H1 (cell line): ENCODE measurements at places on chromosomes 3 and 15. TPM values are rescaled to one million over a fixed set of nuclear protein-coding genes. Genes with fewer than 3 reads are reported as not detected.

- no peak overlapping the region for H3K27ac ChIP-seq
- no peak for DNase-seq
- H3K4me1 ChIP-seq = no peaks in the 10 kb centered on the region
- no peaks in the 10 kb centered on the region for H3K27me3 ChIP-seq
Observed at GRCh38 chr15:71180986-71181853, 65.9 kb downstream of the THSD4 start.

DNA sequence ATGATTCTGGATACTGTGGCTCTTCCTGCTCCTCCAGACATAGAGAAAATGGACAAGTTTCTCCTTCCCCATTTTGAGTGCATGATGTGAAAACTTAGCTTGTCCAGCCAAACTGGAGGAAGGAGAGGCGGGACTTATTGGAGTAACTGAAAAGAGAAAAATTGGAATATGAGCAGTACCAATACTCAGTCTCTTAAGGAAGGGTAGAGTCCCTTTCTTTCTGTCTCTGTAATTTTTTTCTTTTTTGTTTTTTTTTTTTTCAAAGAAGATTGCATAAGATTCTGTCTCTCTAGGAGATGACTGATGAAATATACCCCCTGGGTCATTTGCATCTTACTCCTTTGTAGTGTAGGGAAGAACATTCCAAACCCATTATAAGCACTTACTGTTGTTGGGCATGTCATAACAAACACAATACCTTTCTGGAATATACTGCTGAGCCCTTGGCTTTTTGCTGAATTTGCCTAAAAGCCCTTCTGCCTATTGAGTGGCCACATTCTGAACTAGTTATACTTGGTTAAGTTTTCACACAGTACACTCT is 498.1 kb upstream of the TPRG1 start:
- no peak for DNase-seq
- no peaks in the 10 kb centered on the region for H3K4me1 ChIP-seq
- H3K4me3 ChIP-seq = no peak overlapping the region
- no peak overlapping the region for H3K27ac ChIP-seq
- no peaks in the 10 kb centered on the region for H3K27me3 ChIP-seq
- no peaks in the 10 kb centered on the region; the same call in 1 of the 2 replicates for H3K36me3 ChIP-seq

DNA sequence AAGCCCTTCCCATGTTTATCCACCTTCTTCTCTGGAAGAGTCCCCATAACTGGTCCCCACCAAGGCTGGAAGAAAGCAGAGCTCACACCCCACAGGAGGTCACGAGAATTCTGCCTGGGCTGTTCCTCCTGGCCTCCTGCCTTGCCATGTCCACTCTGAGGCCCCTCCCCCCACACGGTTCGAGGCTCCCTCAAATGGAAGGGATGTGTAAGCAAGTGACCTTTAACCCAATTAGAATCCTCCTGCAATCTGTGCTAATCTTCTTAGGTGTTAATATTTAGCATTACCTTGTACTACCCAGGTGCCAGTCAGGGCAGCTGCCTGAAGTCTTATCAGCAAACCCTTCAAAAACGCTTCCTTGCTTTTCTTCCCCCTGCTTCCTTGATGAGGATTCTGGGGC is 32.4 kb upstream of the DYNC1LI1 start:
- no peak overlapping the region for H3K4me3 ChIP-seq
- H3K27ac ChIP-seq = no peak overlapping the region
- no peaks in the 10 kb centered on the region for H3K27me3 ChIP-seq
- DNase-seq = no peak
- no peaks in the 10 kb centered on the region for H3K36me3 ChIP-seq
- no peaks in the 10 kb centered on the region; the same call in none of the 2 replicates for H3K4me1 ChIP-seq

ZBBX gene
- total RNA-seq = 0.84 and 1.0 TPM in 2 replicates

NMB gene
- total RNA-seq = 9.3 and 12.4 TPM in 2 replicates

DNA sequence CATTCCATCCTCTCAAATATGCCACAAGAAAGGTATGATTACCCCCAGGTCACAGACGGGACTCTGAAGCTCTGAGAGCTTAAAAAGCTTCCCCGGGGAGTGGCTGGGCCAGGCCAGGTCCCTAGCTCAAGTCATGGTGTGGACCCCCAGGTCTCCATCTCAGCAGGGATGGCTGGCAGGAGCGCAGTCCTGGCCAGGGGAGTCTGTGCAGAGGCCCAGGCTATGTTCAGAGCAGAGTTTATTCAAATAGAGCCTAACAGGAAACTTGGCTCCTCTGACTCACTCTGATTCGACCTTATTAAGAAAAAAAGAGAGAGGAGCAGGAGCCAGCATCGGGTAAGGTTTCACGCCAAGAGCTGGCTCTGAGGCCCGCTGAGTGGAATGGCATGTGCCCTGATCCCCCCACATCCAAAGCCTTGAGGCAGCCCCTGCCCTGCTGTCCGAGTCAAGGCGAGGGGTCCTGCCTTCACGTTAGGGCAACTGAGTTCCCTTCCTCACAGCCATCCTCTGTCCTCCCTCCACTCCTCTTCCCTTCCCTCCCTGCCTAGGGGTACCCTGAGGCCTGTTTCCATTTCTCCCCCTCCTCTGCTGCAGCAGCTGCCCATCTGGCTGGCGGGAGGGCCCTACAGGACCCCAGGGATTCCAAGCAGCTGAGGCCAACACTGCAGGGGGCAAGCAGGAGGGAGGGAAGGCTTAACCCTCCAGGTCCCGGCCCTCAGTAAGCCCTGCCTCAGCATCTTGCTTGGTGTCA is 1.9 kb upstream of the LOXL1 start:
- H3K27ac ChIP-seq = no peak overlapping the region
- H3K4me1 ChIP-seq = peaks cover 41% of the 10 kb centered on the region
- no peaks in the 10 kb centered on the region for H3K36me3 ChIP-seq
- H3K4me3 ChIP-seq = no peak overlapping the region
- DNase-seq = peak; percentile 55

DNA sequence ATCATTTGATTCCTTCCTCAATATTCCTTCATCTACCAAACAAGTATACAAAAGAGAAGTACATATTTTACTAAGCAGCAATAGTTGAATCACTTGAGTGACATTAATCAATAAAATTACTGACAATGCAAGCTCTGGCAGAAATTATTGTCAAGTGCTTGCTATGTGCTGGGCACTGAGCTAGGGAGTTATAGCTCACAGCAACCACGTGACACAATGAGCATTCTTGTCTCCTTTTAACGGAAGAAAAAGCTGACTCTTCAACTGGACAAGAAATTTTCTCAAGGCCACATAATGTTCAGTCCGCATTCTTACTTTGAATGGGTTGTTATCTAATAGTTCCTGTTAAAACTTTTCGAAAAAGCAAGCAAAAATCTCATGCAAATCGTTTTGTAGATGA is 500.1 kb downstream of the PYDC2 start:
- no peak overlapping the region for H3K27ac ChIP-seq
- H3K36me3 ChIP-seq = no peaks in the 10 kb centered on the region
- peaks cover 12% of the 10 kb centered on the region for H3K4me1 ChIP-seq
- H3K27me3 ChIP-seq = no peaks in the 10 kb centered on the region

DNA sequence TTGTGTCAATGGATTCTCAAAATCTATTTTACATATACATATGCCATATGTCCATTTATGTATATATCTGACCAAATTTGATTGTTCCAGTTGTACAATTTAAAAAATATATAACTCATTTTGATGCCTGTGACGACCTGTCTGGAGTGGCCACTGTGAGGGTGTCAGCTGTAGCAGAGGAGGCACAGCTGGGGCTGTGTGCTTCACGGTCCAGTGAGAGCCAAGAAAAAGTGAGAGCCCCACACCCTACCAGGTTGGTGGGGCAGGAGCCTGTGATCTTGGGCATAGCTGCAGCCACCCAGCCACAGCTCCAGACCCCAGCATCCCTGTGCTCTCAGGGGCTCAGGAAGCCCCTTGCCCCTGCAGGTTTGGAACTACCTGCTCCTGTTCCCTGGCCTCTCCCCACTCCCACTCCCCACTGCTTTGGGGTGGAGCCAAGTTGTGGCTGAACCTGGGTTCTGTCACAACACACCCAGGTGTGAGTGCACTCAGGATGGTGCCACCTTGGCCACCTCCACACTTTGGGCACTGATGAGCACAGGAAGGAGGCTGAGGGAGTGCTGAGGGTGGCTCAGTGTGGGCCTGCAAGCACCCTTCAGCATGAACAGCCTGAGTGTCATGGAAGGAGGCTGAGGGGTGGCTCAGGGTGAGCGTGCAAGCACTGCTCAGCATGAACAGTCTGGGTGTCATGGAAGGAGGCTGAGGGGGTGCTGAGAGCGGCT is 161.1 kb upstream of the ROBO1 start:
- H3K4me1 ChIP-seq = no peaks in the 10 kb centered on the region
- H3K27ac ChIP-seq = no peak overlapping the region
- no peak overlapping the region for H3K4me3 ChIP-seq
- no peak for DNase-seq

DNA sequence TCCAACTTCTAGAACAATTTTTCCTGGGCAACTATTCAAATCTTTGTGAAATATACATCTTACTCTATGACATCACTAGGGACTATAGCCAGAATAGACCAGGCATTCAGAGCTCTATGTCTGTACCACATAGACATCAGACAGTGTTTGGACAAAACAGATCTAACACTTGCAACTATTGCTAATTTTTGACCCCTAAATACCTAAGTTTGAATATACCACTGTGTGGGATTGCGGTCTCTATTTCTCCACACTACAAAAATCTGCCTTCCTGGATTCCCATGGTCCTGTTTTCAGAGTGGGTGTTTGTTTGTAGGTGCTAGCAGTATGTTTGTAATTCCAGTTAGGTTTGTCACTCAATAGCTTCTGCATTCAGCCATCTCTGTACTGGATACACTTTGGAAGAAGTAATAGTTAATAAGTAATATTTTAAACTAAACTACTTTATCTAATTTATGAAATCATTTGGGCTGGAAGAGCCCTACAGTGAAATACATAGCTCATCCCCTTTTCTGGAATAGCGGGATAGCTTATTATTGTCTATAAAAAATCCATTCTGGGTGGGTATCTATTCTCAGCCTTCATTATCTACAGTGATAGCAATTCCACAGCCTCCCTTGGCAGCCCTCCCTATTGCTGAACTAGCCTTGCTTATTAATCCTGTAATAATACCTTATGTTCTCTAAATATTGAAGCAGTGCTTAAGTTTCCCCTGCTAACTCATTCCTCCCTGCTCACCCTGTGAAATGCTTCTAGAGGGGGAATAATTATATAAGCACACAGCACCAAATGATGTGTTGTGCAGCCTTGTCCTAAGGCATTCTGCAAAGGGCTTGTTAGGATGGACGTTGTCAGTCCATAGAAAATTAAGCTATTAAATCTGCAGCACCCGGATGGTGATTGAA is 49.4 kb downstream of the RBMS3 start:
- DNase-seq = no peak
- no peaks in the 10 kb centered on the region for H3K4me1 ChIP-seq
- H3K27ac ChIP-seq = no peak overlapping the region
- H3K4me3 ChIP-seq = no peak overlapping the region
- no peaks in the 10 kb centered on the region for H3K36me3 ChIP-seq

DNA sequence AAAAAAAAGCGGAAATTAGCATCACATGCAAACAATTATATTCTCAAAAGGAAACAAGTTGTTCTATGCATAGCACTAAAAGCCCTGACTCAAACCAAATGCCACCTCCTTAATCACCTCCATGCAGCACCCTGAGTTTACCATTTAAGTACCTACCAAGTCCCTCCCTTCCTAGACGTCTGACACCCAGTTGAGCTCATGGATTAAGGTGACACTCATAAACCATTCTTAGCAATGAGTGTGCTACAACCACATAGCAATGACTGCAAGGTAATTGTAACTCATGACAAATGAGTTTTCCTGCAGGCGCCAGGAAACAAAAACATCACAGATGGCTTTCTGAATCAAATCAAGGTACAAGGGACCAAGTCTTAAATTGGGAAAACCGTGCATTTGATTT is 32.0 kb downstream of the WWTR1 start:
- no peaks in the 10 kb centered on the region for H3K4me1 ChIP-seq
- H3K4me3 ChIP-seq = no peak overlapping the region
- no peaks in the 10 kb centered on the region for H3K27me3 ChIP-seq
- no peak overlapping the region for H3K27ac ChIP-seq
- no peaks in the 10 kb centered on the region for H3K36me3 ChIP-seq

DNA sequence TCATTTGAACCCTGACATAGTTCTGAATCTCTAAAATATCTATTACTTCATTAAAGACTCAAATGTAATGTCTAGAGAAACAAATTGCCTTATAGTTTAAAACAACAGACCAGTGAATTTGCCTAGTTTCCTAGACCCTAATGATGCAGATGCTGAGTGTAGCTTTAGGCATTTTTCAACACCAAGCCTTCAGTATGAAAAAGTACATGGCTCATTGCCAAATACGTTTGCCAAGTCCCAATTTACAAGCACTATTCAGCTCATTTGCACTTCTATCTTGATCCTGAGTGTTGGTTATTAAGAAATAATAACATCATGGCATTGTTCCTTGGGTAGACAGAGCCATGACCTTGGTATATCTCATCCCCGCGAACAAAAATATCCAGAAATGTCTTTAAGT is 46.8 kb downstream of the EOMES start:
- no peak overlapping the region for H3K4me3 ChIP-seq
- H3K36me3 ChIP-seq = no peaks in the 10 kb centered on the region
- H3K27ac ChIP-seq = no peak overlapping the region
- no peaks in the 10 kb centered on the region for H3K27me3 ChIP-seq
- DNase-seq = no peak

DNA sequence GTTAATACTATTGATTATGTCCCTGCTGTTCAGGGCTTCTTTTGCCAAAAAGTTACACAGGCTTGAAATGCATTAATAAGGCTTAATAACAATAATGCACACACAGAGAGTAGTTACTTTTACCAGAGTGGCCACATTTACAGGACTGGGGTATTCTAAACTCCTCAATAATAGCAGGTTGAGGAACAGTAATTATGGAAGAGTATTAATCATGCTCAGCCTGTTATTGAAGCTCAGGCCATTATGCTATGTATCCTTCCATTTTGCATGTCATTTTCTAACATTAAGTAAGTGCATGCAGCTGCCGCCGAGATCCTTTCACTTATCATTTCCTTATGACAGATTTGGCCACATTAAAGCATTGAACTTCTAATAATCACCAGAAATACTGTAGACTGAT is 5.7 kb downstream of the ARRDC4 start:
- DNase-seq = no peak
- peaks cover 30% of the 10 kb centered on the region for H3K36me3 ChIP-seq
- H3K27ac ChIP-seq = no peak overlapping the region
- H3K27me3 ChIP-seq = peaks cover 3% of the 10 kb centered on the region; the same call in 1 of the 2 replicates

ST8SIA2 gene
- 3.2 and 4.5 TPM in 2 replicates for total RNA-seq

- H3K4me1 ChIP-seq = no peaks in the 10 kb centered on the region
- no peak for DNase-seq
- H3K4me3 ChIP-seq = no peak overlapping the region
- H3K27me3 ChIP-seq = no peaks in the 10 kb centered on the region
- no peak overlapping the region for H3K27ac ChIP-seq
Observed at GRCh38 chr3:145692751-145693150, 468.2 kb downstream of the PLOD2 start.

EPHA3 gene
- total RNA-seq = 0.22 and 0.33 TPM in 2 replicates

GRCh38 chr15:27059610-27060202 is 88.7 kb downstream of the GABRG3 start:
- H3K36me3 ChIP-seq = no peaks in the 10 kb centered on the region
- no peak overlapping the region for H3K4me3 ChIP-seq
- DNase-seq = peak; percentile 13
- no peak overlapping the region for H3K27ac ChIP-seq

SPTBN5 gene
- total RNA-seq = 0.84 and 1.1 TPM in 2 replicates

GRCh38 chr3:29764041-29764440 is 483.2 kb downstream of the RBMS3 start:
- H3K4me1 ChIP-seq = peaks cover 4% of the 10 kb centered on the region; the same call in 1 of the 2 replicates
- H3K4me3 ChIP-seq = no peak overlapping the region
- DNase-seq = no peak
- H3K27ac ChIP-seq = no peak overlapping the region
- no peaks in the 10 kb centered on the region for H3K36me3 ChIP-seq

GRCh38 chr3:80978216-80978969 is 783.1 kb downstream of the GBE1 start:
- no peak for DNase-seq
- no peak overlapping the region for H3K4me3 ChIP-seq
- no peaks in the 10 kb centered on the region for H3K27me3 ChIP-seq
- no peaks in the 10 kb centered on the region for H3K36me3 ChIP-seq
